LHCN-M2 (cell line): ENCODE measurements at places on chromosomes 2 and 18.

DNA sequence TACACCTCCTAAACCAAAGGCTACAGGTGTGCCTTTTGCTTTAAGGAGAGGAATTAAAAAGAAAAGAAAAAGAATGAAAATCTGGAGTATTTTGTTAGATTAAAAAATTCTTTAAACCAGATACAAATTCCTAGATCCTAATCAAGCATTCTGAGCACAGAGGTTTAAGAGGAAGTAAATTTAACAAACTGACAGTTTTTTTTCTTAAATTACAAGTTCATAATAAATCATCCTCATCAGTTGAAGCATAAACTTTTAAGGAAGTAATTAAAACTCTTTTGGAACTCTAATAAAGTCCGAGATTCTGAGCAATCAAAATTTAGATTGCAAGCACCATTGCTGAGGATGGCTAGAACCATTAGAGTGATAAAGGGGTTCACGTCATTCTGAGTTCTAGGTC is 75.1 kb downstream of the POLE4 start:
- no peak for DNase-seq

- DNase-seq = no peak
These were observed 45.8 kb downstream of the TCF7L1 start for GRCh38 chr2:85178980-85179411.

DNA sequence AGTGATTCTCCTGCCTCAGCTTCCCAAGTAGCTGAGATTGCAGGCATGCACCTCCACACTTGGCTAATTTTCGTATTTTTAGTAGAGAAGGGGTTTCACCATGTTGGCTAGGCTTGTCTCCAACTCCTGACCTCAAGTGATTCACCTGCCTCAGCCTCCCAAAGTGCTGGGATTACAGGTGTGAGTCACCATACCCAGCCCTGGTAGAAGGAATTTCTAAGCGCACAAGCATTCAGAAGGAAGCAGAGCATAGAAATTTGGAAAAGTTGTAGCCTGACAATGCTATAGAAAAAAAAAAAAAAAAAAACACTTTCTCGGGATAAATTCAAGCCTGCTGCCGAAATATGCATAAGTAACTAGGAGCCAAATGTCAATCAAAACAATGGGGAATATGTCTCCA is 249.4 kb downstream of the GRB14 start:
- no peak for DNase-seq

- no peak for DNase-seq
These were observed 768.6 kb upstream of the HS6ST1 start for GRCh38 chr2:129087133-129087813.

- no peak for DNase-seq
These were observed 24.6 kb upstream of the PLB1 start for GRCh38 chr2:28471214-28471613.

GRCh38 chr2:273333-273732 is 8.6 kb downstream of the ACP1 start:
- no peak for DNase-seq

- DNase-seq = no peak
These were observed 86.1 kb upstream of the CTAGE1 start for GRCh38 chr18:22503803-22504202.

DNA sequence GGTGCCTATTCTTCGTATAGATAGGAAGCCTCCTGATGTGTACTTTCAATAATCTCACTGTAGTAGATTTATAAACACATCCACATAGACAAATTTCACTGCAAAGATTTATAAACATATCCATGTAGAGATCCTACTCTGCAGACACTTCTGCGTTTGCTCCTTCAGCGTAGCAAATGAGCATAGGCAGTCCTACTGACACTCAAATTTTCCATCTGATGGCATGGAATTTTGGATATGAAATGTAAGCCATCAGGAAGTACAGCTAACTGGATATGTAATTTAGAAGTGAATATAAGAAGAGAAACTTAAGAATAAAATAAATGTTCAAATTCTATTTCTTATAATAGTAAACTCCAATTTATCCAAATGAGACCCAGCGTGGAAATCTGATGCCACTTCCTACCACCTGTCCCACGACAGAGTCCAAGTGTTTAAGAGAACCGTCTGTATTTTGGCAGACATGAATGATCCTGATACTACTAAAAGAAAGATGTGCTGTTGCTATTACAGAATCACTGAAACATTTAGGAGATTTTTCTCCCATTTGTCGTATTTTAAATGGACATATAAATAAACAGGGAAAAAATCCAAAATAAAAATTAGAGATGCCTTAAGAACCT is 86.0 kb downstream of the DTNA start:
- DNase-seq = no peak

DNA sequence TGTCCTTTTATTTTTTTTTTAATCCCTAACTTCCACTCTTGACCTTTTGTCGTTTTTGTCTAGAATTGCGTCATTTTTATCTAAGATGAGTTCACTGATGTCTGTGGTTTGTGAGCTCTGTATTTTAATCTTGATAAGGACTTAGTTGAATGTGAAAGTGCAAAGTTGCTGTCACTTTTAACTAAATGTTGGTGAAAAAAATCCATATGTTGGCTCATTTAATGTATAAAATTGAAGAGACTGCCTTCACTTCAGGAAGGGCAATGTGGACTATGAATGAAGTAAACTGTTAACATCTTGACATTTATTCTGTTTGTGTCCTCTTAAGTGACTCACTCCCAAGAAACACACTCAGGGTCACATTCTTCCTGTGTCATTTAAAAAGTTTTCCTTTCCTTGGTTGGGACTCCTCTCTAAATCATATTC is 256.6 kb upstream of the RASGRP3 start:
- DNase-seq = peak; percentile 45

DNA sequence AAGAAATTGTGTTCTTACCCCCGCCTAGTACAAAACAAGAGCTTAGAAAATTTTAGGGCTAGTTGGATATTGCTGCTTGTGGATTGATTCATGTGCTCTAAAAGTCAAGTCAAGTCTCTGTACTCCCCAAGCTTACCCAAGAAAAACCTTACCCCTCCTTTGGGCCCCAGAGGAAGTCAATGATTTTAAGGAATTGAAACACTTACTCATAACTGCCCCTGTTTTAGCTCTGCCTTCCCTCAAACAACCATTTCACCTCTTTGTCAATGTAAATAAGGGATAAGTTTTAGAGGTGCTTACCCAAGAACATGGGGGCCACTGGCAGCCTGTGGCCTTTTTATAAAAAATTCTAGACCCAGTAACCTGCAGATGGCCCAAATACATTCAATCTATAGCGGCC is 136.6 kb upstream of the RMP24 start:
- DNase-seq = no peak

DNA sequence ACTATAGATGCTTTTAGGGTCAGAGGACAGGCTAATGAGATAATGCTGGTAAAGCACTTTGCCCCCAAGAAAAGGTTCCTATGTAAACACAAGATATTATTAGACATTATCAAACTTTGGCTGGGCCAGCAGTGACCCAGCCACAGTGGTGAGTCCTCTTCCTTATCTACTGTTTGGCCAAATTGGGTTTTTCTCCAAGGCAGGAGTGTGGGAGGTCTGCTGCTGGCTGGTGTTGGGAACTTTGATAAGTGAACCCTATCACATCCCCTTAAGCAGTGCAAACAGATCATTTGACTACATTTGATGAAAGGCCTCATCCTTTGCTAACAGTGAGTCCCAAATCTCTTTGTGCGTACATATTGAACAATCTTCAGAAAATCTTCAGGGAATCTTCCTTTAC is 16.2 kb downstream of the FZD7 start:
- DNase-seq = no peak

GRCh38 chr2:143058851-143059250 is 70.4 kb upstream of the ARHGAP15 start:
- DNase-seq = no peak

- peak; percentile 5 for DNase-seq
These were observed 525.5 kb downstream of the IRS1 start for GRCh38 chr2:226274143-226274542.

- no peak for DNase-seq
These were observed 79.6 kb upstream of the THUMPD2 start for GRCh38 chr2:39858677-39859076.

GRCh38 chr2:166545473-166545872 is 51.4 kb upstream of the SCN7A start:
- DNase-seq = no peak

GRCh38 chr2:35822716-35823115 is 532.9 kb upstream of the CRIM1 start:
- no peak for DNase-seq

DNA sequence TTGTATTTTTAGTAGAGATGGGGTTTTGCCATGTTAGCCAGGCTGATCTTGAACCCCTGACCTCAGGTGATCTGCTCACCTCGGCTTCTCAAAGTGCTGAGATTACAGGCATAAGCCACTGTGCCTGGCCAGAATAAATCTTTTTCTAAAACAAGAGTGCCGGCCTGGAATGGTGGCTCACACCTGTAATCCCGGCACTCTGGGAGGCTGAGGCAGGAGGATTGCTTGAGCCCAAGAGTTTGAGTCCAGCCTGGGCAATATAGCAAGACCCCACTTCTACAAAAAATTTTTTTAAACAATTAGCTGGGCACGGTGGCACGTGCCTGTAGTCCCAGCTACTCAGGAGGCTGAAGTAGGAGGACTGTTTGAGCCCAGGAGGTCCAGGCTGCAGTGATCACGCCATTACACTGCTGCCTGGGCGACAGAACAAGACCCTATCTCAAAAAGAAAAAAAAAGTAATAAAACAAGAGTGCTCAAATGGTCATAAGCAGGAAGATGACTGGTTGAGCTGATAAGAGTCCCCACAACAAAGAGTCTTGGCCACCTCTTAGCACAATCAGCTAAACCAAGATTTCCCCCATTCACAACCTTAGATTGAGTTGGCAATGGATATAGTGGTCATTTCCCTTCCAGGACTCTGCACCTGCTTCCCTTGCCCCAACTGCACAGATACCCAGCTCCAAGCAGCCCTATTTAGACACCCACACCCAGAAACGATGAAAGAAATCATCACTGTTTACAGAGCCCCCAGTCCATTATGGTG is 5.8 kb upstream of the UCN start:
- no peak for DNase-seq

GRCh38 chr2:9525266-9525665 is 30.4 kb downstream of the ADAM17 start:
- no peak for DNase-seq

- DNase-seq = no peak
These were observed 7.7 kb downstream of the SLC1A4 start for GRCh38 chr2:64996871-64997307.

- DNase-seq = no peak
These were observed 226.8 kb downstream of the TNS1 start for GRCh38 chr2:217775920-217776503.

- peak; percentile 72 for DNase-seq
These were observed 282.1 kb upstream of the FSIP2 start for GRCh38 chr2:185456517-185456916.

DNA sequence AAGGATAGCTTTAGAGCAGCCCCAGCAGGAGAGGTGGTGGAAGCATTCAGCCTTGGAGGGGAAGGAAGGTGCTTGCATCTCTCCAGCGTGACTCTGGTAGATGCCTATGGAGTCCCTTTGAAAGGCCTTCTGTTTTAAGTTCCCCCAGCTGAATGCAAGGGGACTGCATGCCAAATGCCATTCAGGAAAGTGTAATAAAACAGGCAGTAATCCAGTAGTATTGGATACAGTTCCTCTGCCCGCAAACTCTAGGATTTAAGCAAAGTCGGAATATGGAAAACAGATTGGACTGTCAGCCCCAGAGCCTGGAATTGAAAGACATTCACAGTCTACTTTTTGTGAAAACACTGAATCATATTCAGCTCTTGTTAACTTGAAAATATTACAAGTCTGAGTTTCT is 125.2 kb upstream of the GAREM1 start:
- DNase-seq = no peak

DNA sequence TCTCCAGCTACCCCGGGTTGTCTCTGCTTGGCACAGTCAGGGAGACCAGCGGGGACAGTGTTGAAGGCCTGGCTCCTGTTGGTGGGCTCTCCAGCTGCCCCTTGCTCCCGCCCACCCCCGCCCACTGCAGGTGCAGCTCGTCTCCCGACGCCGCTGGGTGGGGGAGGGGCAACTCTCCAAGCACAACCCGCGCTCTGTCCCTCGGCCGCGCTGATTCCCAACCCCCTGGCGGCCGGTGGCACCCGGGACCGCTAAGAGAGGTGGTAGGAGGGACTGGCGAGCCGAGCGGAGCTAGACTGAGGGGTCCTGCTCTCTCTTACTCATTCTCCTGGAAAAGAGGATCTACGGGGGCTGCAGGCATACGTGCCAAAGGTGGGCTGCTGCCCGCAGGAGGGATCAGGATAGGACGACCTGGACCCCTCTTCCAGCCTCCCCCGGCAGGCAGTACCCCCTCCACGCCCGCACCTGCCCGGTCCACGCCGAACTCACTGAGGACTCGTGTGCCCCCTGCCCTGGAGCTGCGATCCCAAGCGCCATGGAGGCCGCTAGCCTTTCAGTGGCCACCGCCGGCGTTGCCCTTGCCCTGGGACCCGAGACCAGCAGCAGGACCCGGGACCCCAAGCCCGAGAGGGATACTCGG is 44.5 kb downstream of the DDX18 start:
- no peak for DNase-seq

DNA sequence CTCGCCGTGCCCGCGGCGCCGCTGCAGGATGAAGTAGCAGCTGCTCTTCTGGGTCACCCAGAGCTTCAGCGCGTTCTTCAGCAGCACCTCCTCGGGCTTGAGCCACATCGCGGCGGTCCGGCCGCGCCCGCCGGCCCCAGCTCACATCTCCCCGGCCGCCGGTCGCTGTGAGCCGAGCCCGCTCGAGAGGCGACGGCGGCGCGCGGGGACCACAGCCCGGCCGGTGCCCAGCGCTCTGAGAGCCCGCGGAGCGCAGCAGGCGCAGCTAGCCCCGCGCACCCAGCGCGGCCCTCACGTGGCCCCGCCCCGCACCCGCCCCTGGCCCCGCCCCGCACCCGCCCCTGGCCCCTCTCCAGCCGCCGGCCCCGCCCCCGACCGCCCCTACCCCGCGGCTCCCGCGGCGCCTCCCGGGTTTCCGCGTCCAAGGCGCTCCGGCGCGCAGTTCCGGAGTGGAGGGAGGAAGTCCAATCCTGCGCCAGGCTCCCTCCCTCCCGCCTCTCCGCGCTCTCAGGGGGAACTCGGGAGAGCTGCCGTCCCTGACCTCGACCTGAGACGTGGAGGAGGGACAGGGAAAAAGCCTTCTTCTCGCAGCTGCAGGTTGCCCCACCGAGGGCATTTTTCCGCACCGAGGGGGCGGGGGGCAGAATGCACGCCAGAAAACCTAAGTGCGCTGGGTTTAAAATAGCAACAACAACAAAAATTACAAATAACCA is at the start of gene TBC1D8:
Gene TBC1D8 (minus strand): TSS at position 237 of the 713 bp plus-strand sequence. CDS start 129 bp downstream, at position 108.
- DNase-seq = peak; percentile 79

GRCh38 chr2:187329586-187329985 is 118.5 kb downstream of the CALCRL start:
- no peak for DNase-seq

GRCh38 chr2:236158969-236159777 is 9.0 kb downstream of the GBX2 start:
- DNase-seq = no peak
